Activated CD4-positive, alpha-beta T cell treated with anti-CD3 and anti-CD28 coated beads for 24 hours (primary cell): ENCODE measurements at places on chromosomes 1 and 21.
A peak's percentile ranks its signal among the peaks of the same experiment; 100 is the strongest.

DNA sequence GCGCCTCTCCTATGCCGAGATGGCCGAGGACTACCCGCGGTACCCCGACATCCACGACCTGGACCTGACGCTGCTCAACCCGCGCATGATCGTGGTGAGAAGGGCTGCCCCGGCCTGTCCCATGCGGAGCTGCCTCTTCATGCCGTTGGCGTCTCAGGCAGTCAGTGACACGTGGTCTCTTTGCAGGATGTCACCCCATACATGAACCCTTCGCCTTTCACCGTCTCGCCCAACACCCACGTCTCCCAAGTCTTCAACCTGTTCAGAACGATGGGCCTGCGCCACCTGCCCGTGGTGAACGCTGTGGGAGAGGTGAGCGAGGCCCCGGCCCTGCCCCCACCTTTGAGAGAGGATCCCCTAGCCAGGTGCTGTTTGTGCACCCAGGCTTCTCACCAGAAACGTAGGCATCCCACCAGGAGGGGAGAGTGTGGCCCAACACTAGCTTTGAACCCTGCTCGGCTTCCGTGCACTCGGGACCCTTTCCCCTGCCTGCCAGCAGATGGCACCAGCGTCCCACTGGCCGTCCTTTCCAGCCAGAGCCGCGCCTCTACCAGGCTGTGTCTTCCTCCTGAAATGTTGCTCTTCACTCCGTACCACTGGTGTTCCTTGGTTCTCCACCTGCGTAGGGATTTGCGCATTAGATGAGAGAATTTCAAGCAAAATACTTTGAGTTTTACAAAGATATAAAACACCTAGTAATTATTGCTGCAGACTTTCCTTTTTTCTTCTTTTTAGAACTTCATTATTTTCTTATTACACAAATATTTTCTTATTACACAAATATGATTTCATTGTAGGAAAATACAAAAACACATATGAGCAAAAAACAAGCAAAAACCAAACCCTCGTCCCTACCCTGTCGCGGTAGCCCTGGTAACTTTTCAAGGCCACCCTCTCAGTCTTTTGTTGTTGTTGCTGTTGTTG lies 9.0 kb downstream of the NPPA start:
- DNase-seq, result peak; percentile 62

- DNase-seq, result no peak
These were observed 25.8 kb upstream of the IFNGR2 start for GRCh38 chr21:33377221-33377920.

- no peak for DNase-seq
These were observed 87.8 kb upstream of the CD34 start for GRCh38 chr1:207998691-207999090.

GRCh38 chr1:214233856-214234634 lies 46.9 kb upstream of the SMYD2 start:
- DNase-seq, result no peak

GRCh38 chr1:116231752-116232151 lies 120.6 kb downstream of the MAB21L3 start:
- no peak for DNase-seq

DNA sequence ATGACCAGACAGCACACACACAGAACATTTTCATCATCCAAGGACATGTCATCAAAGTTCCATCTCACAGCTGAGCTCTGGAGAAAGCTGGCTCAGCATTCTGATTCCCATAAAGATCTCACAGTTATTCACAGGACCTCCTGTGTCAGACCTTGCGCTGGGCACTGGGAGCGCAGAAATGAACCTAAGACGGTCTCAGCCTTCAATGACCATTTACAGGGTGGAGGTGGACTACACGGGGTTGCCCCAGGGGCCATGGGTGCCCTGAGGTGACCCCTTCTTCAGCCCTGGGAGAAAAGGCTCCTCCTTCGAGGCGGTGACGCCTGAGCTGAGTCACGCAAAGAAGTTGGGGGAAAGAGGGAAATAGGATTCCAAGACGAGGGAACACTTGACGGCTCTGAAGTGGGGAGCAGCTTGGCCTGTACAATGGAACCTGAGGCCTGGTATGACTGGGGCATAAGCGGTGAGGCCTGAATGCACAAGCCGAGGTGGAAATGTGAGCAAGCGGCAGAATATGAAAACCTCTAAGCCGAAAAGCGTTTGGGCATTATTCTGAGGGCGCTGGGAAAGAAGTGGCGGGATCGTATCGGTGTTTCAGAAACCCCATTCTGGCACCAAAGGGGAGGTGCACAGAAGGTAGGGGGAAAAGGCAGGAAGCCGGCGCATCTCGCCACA lies 797 bp downstream of the CC2D1B start:
- no peak for DNase-seq

- peak; percentile 15 for DNase-seq
These were observed 504 bp downstream of the DHRS3 start for GRCh38 chr1:12617511-12617900.

- DNase-seq, result no peak
These were observed 20.0 kb downstream of the TMEM81 start for GRCh38 chr1:205064301-205064700.

DNA sequence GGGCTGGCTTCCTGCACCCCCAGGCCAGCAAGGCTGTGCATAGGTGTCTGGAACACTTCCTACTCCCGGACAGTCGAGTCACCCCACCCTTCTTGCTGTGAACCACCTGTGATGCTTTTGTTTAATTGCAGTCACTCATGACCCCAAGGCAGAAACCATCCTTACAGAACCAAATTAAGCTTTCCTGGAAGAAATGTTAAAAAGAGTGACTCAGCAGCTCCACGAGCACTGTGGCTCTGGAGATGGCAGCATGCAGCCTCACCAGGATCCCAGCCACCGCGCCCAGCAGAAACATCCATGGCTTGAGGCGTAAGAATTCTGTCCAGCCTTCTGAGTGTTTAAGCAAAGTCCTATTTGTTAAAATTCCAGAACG lies 28.8 kb downstream of the SNAP47 start:
- no peak for DNase-seq

DNA sequence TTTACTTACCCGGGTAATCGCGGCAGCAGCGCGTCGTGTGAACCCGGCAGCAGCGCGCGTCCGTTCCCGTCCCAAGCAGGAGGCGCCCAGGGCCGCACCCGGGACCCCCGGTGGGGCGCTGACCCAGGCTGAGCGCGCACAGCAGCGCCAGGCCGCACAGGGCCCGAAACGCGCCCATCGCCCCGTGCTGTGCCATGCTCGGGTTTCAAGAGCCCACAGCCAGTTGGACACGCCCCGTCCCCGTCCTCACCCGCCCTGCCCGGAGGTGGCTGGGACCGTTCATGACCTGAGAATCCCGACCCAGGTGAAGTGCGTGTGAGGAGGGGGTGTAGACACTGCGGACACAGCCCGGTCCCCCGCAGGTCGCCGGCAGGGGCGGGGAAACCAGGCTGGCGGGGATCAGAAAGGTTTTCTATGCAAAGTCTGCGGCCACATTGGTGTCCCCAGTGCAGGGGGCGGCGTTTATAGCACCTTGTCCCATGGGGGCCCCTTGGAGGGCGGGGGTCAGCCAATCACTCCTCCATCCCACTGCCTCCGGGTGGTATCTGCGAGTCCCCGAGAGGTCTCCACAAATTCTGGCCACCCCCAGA lies at the start of gene TNFRSF18:
TNFRSF18 (minus strand) TSS at position 217 of the 590 bp plus-strand sequence; CDS start at position 196, 21 bp downstream.
- DNase-seq, result no peak

- DNase-seq, result no peak
These were observed 85.0 kb upstream of the AK4 start for GRCh38 chr1:65063025-65063424.

DNA sequence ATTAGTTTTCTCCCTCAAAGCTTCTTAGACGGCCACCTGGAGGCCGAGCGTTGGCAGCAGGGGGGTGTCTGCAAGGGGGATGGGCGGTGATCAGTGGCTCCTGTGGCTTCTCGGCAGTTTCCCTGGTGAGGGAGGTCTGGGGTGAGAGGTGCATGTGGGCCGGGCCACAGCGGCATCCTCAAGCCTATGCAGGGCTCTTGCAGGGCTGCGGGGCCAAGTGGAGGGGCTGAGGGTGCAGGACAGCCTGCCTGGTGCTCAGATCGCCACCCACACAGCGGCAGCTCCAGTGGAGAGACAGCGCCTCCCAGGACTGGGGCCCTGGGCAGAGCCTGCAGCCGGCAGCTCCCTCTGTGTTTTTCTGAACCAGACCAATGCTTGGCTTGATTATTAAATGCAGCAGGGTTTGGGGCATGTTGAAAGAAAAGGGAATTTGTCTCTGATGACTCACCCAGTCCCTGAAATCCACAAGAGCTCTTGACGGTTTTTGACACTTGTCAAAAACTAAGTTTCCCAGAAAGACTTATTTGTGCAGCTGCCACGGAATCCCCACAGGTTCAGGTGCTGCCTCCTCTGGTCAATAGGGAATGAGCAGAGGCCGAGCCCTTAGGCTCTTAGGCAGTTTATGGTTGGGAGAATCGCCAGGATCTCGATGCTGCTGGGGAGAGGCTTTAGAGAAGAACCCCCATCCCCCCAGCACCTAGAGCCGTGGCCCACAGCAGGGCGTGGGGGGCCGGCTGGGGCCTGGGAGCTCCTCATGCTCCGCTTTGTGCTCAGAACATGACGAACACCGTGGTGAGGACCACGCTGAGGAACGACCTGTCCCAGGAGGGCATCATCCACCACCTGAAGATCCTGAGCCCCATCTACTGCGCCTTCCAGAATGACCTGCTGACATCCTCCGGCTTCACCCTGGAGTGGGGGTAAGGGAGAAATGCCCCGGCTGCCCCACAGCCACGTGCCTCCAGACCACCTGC lies 54.7 kb downstream of the UMODL1 start:
- DNase-seq, result no peak

DNA sequence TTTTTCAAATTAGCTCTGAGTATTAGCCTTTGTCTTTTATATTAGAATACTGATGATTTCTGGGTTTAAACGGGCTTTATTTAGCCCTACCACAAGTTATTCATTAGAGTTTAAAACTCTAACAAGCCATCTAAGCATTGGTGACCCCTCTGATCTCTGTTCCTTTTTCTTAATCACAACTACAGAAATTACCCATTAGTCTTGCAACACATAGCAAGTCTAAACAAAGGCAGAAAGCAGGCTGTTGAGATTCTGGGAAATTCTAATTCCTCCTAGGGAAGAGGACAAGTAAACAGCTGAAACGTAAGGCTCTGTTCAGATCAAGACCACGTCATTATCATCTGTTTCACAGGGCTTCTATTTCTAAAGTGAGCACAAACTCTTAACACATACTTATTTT lies 491.2 kb upstream of the ZRANB2 start:
- no peak for DNase-seq

GRCh38 chr1:203244776-203245175 lies 15.3 kb upstream of the CHIT1 start:
- no peak for DNase-seq

- no peak for DNase-seq
These were observed 32.9 kb upstream of the B3GALT5 start for GRCh38 chr21:39579734-39580332.

GRCh38 chr21:15729346-15729673 lies 472 bp upstream of the USP25 start:
- no peak for DNase-seq

DNA sequence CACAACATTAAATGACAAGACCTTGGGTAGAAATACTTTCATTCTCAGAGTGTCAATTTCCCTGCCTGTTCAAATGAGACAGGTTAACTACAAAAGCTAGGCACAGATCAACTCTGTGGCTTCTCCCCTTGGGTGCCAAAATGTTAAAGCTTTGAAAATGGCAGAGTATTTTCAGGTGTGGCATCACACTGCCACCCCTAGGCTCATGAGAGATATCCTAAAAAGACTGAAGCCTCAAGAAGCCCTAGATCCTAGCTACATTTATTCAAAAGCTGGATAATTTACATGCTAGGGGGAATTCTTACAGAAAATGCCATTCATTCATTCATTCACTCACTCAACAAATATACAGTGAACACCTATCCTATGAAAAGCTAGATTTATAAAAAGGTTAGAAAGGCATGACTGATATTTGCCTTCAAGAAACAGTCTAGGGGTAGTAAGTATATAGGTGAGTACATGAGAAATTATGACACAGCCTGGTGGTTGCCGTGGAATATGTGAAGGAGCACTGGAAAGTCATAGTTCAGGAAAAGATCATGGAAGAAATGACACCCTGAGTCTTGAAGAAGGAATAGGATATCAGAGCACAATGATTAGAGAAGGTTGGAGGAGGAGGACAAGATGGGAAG lies 15.9 kb upstream of the RAB4A start:
- DNase-seq, result no peak

DNA sequence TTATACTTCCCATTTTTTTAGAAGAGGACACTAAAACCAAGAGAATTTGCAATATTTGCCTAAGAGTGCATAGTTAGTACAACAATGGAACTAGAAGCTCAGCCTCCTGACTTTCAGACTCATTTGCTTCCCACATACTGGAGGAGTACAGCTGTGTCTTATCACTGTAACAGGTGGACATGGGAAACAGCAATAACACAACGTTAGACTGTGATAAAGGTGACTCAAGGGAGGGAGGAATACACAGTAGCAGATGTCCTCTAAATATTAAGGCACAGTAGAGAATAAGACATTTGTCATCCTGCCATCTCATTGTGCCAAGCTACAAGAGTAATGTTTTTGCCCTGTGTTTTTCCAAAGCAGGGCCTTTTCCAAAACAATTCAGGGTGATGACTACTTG lies 55.4 kb upstream of the JAK1 start:
- no peak for DNase-seq

DNA sequence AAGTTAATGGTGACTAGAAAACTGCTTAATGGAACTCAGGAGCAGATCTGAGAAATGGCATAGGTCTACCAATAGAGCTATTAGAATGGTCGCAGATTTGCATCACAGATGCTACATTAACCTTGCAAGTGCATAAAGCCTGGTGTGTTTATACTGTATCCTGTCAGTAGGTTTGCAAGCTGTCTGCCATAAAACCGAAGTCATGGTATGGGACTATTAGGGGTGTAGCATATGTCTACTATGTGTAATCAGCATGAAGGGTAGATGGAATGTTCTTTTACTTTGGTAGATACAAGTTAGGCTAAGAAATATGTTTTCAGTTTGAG lies 574.2 kb upstream of the ADGRL2 start:
- DNase-seq, result no peak
